ENCODE measurements at places on chromosomes 3 and 15.

GRCh38 chr3:89405176-89405575, 297.8 kb downstream of the EPHA3 start:
- DNase-seq, result no peak

DNA sequence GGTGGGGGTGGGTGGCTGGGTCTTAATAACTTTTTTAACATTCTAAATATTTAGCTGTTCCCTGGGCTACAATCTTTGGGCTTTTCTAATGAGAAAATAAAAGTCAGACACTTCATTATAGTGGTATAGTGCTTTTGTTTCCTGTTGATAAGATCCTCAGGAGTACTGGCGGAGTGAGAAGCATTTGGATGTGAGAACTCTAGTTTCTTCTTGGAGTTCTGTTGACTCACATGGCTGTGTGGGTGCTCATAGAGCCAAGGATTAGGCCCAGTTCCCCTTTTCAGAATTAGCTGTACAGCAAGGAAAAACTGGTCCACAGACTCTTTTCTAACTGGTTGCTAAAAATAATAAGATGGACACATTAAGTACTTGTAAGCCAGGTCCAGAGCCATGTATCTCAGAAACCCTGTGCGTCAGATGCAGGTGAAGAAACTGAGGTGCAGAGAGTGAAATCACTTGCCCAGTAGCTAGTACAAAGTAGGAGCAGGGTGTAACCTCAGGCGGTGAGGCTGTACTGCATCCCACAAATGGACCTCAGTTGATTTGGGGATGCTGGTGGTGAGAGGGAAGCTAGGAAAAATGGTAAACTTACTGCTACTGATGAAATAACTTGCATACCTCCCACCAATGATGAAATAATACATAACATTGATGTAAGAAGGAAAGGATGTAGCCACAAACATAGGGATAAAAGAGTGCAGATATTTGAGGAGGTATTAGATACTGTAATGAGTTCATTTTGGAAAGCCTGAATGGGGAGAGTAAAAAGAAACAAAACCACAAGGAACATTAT, 2.3 kb downstream of the ITPR1 start:
- DNase-seq, result no peak

DNA sequence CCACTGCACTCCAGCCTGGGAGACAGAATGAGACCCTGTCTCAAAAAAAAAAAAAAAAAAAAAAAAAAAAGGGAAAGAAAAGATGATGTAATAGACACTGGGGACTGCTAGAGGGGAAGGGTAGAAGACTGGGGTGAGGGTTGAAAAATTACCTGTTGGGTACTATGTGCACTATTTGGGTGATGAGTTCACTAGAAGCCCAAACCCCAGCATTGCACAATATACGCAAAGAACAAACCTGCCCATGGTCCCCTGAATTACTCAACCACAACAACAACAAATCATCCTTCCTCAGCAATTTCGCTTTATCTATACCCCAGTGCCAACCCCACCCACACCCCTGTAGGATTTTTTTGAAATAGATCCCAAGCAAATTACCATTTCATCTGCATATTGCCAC, 13.5 kb downstream of the NIPA1 start:
- DNase-seq, result no peak

DNA sequence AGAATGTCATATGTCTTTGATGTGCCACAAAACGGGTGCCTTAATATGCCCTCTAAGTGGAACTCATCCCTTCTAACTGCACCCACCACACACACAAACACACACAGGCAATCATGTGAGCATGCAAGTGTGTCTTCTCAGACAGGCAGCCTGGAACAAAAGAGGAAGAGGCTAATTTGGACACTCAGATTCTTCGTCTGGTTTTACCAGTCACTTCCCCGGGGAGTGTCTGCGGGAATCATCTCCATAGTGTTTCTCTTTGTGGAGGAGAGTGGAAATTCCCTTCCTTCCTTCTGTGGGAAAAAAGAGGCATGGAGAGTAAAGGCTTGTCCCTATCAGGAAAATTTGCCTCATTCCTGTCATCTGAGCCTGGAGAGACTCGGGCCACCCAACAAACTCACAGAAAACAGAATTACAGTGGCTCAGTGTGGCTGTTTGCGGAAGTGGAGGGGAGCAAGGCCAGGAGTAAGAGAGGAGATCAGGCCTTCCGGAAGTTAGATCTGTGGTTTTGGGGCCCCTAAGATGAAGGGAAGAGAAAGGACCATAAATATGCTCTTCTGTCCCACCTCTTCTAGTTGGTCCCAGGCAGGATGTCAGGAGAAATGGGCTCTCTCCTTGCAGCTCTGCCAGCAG, 212.6 kb upstream of the SEMA6D start:
- DNase-seq, result no peak

DNA sequence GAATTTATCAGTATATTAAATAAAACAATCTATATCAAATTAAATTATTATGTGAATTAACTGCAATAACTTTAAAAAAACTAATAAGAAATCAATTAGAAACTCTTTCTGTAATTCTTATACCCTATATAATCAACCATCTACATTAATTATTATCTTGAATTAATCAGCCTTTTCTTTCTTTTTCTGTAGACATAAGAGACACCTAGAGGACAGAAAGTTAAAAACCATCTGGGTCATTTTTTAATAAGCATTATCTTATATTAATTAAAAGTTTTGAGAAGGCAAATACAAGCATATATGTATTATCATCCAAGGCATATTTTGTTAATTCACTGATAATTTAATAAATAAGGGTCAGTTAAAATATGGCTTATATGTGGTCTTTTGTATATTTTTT, 24.2 kb upstream of the SLC25A26 start:
- no peak for DNase-seq

DNA sequence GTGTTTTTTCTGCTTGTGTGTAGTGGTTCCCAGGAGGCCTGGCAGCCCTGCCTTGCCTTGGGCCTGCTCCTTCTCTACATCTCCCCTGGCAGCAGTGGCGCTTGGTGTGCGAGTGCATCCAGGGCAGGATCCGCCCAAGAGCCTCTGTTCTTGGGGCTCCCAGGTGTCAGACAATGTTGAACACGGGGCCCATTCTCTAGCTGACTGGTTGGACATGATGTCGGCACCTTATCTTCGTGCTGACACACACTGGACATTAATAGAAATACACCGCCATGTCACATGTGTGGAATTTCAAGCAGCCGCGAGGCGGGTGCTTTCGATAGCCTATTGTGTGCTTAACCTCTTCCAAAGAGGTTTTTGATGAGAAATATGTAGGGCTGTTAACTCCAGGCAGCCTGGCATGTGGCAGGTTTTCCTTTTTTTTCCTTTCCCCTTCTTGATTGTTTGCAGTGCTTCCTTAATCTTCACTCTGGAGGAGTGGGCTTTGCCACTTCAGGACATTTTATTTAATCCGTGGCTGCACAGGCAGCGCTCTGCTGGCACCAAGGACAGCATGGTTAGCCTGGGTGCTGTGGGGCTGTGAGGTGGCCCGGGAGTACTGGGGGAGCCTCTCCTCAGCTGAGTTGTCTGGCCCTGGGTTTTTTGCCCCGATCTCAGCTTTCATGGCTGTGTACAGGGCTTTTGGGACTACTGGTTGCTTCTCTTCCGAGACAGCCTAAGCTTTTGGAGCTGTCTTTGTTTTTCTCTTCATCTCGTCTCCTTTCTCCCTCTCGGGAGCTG, 42.5 kb downstream of the CHCHD6 start:
- no peak for DNase-seq

GRCh38 chr15:77436822-77437221, 16.1 kb downstream of the HMG20A start:
- DNase-seq, result no peak

DNA sequence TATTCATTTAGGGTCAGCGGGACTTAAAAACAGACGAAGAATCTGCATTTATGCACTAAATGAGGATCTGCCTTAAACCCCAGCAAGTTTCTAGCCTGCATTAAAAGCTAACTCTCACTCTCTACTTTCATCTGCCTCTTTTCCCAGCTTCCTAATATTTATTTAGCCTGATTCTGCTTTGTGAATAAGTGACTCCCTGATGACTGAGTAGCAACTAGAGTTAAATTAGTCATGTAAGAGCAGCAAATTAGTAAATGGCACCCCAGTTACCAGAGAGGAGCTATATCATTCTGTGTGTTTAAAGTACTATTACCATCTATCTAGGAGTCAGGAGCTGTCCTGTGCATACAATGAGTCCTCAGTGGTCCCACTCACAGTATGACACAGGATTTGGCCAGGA, 391.0 kb upstream of the RORA start:
- DNase-seq, result no peak

DNA sequence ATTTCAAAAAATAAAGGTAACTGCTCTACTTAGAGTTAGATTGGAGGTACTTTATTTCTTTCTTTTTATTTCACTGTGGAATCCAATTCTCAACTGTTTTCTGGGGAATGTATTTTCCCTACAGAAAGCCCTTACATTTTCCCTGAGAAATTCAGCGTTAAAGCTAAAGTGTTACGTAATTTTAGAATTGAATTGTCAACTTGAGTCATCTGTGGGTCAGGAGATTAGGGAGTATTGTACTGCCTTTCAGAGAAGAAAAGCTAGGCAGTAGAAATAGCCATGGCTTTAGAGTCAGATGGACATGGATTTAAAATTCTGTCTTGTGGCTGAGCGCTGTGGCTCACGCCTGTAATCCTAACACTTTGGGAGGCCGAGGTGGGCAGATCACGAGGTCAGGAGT, 728.6 kb downstream of the ROBO1 start:
- no peak for DNase-seq

- DNase-seq, result no peak
These were observed 10.7 kb downstream of the WHAMM start for GRCh38 chr15:82820128-82820527.

DNA sequence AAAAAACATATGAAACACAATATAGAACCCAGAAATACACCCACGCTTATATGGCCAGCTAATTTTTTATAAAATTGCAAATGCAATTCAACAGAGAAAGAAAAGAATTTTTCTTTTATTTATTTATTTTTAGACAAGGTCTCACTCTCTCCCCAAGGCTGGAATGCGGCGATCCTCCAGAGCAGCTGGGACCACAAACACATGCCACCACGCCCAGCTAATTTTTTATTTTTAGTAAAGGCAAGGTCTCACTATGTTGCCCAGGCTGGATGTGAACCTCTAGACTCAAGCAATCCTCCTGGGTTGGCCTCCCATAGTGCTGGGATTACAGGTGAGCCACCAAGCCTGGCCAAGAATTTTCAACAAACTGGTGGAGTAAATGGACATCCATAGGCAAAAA, 117.9 kb downstream of the SCAPER start:
- no peak for DNase-seq

- DNase-seq, result no peak
These were observed 31.0 kb downstream of the P3H2 start for GRCh38 chr3:190089711-190090110.

DNA sequence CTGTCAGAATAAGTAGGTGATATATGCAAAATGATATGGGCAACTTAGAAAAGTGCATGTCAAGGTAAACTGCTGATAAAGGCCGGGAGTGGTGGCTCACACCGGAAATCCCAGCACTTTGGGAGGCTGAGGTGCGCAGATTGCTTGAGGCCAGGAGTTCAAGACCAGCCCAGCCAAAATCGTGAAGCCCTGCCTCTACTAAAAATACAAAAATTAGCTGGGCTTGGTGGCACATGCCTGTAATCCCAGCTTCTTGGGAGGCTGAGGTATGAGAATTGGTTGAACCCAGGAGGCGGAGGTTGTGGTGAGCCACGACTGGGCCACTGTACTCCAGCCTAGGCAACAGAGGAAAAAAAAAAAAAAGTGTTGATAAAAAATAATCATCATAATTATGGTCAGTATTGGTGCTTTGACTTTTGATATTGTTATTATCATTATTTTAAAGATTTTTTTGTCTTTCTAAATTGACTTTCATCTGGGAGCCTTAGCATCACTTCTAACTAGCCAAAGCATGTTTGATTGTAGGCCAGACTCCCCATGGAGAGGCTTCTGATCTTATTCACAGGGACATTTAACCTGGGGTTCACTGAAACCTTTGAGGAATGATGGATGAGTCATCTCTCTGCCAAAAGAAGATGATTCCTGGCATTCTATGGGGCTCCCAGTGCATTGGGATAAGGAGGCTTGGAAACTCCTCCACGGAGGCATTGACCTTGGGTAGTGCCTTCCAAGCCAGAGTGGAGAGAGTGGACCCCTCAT, 5.6 kb downstream of the ZBTB38 start:
- no peak for DNase-seq

GRCh38 chr3:172853921-172854666, 103.6 kb downstream of the ECT2 start:
- no peak for DNase-seq

GRCh38 chr15:99651023-99651807, 82.0 kb downstream of the LYSMD4 start:
- DNase-seq, result no peak

- DNase-seq, result no peak
These were observed 27.0 kb downstream of the SHQ1 start for GRCh38 chr3:72821161-72821781.

DNA sequence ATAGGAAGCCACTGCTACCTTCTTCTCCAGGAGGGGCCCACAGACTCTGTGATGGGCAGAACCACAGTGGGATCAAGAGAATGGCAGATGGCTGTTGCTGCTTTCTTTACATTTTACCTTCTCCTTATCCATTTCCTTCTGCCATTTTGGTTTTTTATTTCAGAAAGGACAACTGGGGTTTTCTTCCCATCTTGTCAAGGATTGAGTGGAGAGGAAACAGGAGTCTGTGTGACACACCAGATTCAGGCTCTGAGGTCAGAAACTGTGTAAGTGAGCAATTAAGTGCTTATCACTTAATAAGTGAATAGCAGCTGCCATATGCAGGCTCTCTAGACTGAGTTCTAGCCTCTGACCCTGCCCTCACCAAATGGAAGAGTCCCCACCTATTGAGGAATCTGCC, 47.3 kb downstream of the ITGB5 start:
- DNase-seq, result no peak

GRCh38 chr15:48433226-48433886, 102.1 kb downstream of the DUT start:
- DNase-seq, result no peak

DNA sequence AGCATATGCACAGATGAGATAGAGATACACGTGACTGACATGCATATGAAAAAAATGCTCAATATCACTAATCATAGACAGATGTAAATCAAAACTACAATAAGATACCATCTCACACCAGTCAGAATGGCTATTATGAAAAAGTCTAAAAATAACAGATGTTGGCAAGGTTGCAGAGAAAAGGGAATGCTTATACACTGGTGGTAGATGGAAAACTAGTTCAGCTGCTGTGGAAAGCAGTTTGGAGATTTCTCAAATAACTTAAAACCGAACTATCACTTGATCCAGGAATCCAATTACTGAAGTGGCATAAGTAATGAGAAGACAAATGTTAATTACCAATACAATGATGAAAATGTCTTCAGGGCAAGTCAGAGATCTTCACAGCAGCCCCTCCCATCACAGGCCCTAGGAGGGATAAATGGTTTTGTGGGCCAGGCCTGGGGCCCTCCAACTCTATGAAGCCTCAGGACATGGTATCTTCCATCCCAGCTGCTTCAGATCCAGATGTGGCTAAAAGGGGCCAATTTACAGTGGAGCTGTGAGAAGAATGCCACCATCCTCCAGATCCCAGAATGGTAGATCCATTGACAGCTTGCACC, 71.4 kb upstream of the PLSCR4 start:
- no peak for DNase-seq

GRCh38 chr15:29774900-29775299, 47.4 kb downstream of the TJP1 start:
- no peak for DNase-seq

All from chondrocyte (in vitro differentiated cells).